NCI-H524 treated with DMSO at 0.1 percent for 48 hours (cell line): ENCODE measurements at places on chromosomes 7 and 10.
A peak's percentile ranks its signal among the peaks of the same experiment; 100 is the strongest.

GRCh38 chr7:112386619-112387018 is 63.6 kb upstream of the IFRD1 start:
- DNase-seq = no peak

GRCh38 chr10:114801411-114801813 is 20.2 kb upstream of the FHIP2A start:
- DNase-seq = no peak

- DNase-seq = no peak
Measured at GRCh38 chr10:121994429-121994941, 5.5 kb downstream of the TACC2 start.

DNA sequence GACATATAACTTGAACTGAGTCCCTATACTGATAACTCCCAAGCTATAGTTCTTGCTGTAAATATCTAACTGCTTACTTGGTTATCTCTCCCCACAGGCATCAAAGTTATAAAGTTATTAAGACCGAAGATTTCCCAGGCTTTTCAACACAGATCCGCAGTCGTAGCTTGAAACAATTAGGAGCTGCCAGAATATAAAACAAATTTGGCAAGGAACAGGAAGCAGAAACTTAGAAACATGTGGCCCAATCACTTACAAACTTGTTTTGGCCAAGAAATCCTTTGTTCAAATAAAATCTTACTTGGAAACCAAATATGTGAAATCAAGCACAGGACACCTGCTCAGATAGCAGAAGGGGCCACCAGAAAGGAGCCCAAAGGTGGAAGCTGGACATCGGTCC is 9.0 kb downstream of the SLC16A12 start:
- no peak for DNase-seq

- no peak for DNase-seq
Measured at GRCh38 chr7:103887853-103888602, 101.4 kb downstream of the RELN start.

DNA sequence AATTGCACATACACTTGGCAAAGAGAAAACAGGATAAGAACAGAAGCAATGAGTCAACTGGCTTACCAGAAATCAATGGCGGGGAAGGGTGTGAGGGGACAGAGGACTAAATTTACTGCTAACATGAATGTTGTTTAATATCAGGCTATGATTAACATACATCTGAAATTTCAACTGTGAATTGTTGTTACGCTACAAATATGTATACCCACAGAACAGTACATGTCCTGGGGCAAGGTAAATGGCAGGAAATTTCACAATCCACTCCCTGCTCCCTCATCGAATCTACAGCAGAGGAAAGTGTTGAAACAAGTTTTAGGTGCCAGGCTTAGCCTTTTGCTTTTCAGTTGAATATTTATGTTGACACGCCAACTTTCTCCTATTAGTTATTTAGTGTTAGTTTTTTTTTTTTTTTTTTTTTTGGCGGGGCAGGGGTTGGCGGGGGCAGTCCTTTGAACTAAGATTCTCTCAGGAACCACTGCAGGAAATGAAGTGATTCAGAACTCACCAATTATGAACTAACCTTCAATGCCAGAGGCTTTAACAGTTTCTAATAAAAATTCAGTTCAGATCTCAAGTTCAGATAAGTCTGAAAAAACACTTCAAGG is 99.0 kb downstream of the UBE2H start:
- DNase-seq = no peak

GRCh38 chr10:31197886-31198285 is 121.1 kb upstream of the ZEB1 start:
- no peak for DNase-seq

- DNase-seq = no peak
Measured at GRCh38 chr10:109996225-109996624, 11.6 kb upstream of the ADD3 start.

GRCh38 chr7:1972744-1973143 is 260.0 kb downstream of the MAD1L1 start:
- no peak for DNase-seq

- DNase-seq = no peak
Measured at GRCh38 chr10:93288679-93289634, 193.2 kb downstream of the MYOF start.

- DNase-seq = no peak
Measured at GRCh38 chr7:8430643-8431042, 2.8 kb upstream of the NXPH1 start.

DNA sequence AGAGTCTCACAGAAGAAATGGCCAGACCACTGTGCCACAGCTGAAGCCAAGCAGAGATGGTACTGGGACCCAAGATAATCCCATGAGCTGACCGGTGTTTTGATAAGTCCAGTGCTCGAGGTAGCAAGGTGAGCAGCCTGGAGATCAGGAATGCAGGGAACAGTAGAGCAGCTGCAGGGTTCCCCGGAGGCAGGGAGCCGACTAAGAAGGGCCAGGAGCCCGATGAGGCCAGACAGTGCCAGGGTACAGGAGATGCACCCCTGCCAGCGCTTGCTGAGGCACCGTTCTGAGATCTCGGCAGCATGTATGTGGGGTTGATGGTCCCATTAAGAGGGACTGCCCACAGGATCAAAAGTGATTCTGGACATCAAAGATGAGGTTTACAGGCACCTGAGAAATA is 47.1 kb downstream of the VSTM4 start:
- DNase-seq = no peak

DNA sequence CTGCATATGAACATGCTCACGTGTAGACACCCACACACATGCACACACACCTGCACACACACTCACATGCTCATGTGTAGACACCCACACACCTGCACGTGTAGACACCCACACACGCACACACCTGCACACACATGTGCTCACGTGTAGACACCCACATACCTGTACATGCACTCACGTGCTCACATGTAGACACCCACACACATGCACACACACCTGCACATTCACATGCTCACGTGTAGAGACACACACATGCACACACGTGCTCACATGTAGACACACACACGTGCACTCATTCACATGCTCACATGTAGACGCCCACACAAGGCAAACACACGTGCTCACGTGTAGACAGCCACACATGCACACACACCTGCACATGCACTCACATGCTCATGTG is 275.8 kb downstream of the PTPRN2 start:
- no peak for DNase-seq

DNA sequence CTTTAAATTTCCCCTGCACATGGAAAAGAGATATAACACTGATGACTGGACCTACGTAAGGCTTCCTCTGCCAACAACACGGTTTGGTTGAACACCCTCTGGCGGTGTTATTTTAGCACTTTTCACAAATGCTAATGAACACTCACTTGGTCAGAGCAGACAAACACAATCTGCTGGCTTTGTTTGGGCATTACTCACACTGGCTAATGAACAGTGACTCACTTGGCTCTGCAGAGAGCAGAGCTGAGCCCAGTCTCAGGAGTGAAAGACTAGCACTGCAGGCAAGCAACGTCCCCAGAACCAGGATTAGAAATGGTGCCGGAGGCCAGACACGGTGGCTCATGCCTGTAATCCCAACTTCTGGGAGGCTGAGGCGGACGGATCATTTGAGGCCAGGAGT is 430.8 kb downstream of the PLXNA4 start:
- no peak for DNase-seq

- DNase-seq = no peak
Measured at GRCh38 chr7:158127241-158127640, 460.4 kb downstream of the PTPRN2 start.

DNA sequence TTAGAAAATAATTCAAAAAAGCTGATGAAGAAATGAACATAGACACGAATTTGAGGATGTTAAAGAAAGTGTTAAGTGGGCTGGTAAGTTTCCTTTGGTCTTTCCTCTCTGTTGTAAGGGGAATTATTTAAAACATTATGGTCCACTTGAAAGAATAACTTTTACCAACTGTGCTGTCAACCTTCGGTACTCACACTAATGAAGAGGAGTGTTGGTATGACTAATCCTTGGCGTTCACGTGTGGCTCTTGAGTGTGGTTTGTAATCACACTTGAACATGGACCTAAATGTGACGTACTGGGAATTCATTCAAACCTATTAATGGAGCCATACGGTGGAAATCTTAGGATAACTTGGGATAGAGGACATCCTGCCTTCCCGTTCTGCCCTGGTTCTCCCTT is 41.3 kb downstream of the TBXAS1 start:
- DNase-seq = peak; percentile 60

DNA sequence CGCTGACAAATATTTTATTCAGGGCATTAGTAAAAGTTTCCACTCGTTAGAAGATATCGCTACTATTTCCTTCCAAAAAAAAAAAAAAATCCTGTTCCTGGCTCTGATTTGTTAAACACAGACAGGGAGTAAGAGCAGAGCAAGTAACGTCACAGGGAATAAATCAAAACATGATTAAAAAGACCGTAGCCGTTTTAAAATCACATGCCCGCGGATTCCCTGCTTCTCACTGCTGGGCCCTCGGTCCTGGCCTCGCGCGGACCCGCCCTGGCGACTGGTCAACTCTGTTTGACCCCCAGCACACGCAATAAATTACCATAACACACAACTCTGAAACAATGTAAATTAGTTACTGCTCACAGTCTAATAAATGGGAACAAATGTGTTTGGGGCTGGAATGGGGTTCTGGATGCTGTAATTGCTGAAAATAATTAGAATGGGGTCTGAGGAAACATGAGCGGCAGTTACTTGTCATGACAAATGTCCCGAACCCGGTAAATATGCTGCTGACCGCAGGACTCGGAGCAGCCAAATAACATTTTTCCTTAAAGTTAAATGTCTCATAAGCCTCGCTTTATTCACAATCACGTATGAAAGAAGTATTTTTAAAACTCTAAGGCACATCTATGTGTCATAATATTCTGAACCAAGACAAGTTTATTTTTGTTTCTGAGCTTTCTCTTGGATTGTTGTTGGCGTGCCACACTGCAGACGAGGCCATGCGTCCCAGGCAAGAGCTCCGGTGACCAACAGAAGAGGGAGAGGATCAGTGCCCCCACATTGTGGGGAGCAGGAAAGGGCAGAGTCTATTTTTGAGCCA is 17.9 kb downstream of the EBF3 start:
- DNase-seq = no peak

DNA sequence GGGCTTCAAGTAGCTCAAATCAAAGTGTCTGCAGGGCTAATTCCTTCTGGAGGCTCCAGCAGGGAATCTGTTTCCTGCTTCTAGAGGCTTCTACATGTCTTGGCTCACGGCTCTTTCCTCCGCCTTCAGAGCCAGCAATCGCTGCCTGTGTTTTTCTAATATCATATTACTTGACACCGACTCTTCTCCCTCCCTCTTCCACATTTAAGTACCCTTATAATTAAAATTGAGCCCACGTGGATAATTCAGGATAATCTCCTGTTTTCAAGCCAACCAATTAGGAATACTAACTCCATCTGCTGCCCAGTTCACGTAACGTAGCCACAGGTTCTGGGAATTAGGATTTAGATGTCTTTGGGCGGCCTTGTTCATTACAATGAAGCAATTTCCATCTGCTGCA is 372.2 kb downstream of the DPP6 start:
- peak; percentile 98 for DNase-seq

- no peak for DNase-seq
Measured at GRCh38 chr7:155456738-155457543, 988 bp upstream of the EN2 start.

- DNase-seq = no peak
Measured at GRCh38 chr7:90194911-90195809, 16.4 kb upstream of the STEAP2 start.

DNA sequence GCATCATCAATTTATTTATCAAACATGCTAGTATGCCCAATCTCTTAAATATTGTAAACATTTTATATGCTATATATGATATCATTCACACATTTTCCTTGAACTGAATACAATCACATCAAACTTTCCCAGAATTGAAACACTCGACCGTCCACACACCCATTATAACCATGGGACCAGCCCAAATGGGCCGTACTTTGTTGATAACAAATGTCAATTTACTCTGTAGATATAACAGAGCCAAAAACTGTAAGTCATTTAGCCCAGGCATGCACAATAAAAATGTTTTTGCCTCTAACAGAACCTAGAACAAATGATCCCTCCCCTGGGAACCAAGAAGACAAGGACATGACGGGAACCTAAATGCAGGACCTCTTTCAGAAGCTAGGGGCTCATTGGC is 683 bp upstream of the ANKRD22 start:
- no peak for DNase-seq

GRCh38 chr10:6576326-6576725 is 3.8 kb downstream of the PRKCQ start:
- DNase-seq = no peak

GRCh38 chr7:108282427-108282996 is 152.4 kb upstream of the LAMB4 start:
- DNase-seq = no peak

DNA sequence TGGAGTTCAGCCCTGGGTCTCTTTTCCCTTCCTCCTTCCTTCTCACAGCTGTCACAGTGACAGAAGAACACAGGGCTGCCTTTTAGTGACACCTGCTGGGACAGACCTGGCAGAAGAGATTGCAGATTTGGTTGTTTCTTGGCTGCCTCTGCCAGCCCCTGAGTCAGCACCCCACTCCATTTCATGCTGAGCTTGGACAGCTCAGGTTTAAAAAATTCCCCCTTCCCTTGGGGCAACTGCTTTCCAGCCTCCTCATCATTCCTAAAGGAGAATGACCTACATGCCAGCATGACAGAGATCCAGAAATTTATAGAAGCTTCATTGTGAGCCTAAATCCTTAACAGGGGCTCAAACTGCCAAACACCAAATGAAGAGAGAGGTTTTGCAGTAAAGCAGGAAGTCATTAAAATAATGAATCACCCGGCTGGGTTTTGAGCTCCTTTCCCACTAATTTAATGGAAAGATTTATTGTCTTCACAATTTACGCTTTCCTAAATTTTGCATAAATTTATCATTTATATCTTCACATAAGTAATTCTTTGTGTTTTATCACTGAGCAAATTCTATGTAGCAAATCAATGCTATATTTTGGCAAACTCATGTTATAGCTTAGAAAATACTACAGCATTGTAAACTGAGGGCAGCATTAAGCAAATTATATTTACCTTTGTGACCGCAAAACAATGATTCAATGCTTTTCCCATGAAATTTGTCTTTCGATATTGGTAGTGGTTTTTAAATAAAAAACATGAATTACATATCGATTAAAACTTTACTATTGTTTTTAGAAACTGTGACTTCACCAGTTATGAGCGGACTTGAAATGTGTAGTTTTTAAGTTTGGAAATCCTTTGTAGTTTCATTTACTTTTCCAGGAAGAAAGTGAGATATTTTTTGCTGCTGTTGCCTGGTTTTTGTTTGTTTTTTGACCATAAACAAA is 399.5 kb upstream of the ANKRD30A start:
- DNase-seq = no peak

GRCh38 chr10:7585228-7585627 is 81.5 kb downstream of the ITIH5 start:
- no peak for DNase-seq

DNA sequence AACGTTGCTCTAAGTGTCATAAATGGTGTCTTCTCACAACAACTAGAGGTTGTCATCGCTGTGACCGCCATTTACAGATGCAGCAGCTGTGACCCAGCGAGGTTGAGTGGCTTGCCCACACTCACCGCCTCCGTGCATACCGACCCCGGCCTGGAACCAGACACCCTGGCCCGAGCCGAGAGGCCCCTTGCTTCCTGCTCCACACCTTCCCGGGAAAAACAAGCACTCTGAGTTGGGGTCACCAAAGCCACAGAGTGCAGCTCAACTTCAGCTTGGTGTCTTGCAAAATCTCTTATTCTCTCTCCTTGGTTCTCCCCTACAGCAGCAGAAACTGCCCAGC is 115.7 kb upstream of the PPP2R2D start:
- DNase-seq = no peak
